ENCODE measurements at places on chromosomes 11 and 22. TPM values are rescaled to one million over a fixed set of nuclear protein-coding genes. Genes with fewer than 3 reads are reported as not detected.

The POTEH gene
- total RNA-seq: not detected

The MAJIN gene
- total RNA-seq: not detected

GRCh38 chr11:103949781-103950180, 86.7 kb upstream of the DDI1 start:
- DNase-seq: no peak

- DNase-seq: no peak
Measured at GRCh38 chr11:44816761-44817160, 90.0 kb downstream of the TSPAN18 start.

DNA sequence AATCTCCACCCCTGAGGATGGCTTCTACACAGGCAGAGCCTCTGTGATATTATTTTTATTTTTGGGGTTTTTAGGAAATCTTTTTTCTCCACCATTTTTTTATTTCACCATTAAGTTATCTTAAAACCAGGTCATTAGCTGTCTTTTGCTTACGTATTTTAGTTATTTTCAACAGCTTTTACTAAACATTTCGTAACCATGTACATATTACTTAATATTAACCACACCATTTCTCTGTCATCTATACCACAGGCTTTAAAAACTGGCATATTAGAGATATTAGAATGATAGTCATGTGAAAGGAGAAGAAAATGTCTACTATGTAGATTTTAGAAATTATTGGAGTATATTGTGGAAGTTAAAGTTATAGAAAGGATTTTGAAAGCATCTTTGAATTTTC, 37.4 kb downstream of the YAP1 start:
- DNase-seq: no peak

- DNase-seq: no peak
Measured at GRCh38 chr11:58495906-58496305, 12.0 kb downstream of the OR5B21 start.

GRCh38 chr11:61057615-61058014, 44.7 kb upstream of the CD5 start:
- DNase-seq: no peak

All from PC-3 (cell line).